ENCODE measurements at places on chromosomes 1 and 21.

DNA sequence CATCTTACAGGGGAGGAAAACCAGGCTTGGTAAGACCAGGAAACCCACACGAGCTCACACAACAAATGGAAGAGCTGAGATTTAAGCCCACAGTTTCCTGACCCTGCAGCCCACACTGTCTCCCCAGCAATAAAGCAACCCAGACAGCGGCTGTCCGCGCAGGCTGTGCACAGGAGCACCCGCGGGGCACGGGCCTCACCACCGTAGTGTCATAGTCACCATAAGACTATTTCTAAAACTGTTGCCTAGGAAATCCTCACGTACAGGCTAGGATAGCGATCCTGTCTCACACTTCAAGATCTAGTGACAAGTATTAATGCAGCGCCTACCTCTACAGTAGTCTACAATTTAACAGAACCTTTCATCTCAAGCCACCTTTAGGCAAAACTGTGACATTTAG is 54.0 kb upstream of the SYT6 start:
- no peak for DNase-seq

- DNase-seq: no peak
Measured at GRCh38 chr1:4003846-4004505, 103.9 kb upstream of the C1orf174 start.

GRCh38 chr1:28417441-28417922 is 47.9 kb downstream of the PHACTR4 start:
- DNase-seq: peak; percentile 76

DNA sequence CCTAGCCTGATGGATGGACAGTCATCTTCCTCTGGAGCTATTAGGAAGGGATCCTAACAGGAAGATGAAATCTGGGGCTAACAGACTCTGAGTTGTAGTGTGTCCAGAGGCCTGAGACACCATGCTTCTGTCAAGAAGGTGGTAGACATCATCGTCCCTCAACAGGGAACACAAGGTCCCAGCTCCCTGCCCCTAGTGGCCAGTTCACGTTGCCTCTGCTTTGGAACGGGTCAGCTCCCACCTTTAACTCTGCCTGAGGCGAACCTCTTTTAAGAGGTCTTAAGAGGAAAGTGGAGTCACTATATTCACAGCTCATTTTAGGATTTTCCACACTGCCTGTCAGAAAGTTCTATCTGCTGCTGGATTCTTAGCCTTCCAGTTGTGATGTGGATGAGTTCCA is 28.3 kb downstream of the LRRC71 start:
- DNase-seq: no peak

- no peak for DNase-seq
Measured at GRCh38 chr1:111653709-111654108, 34.1 kb downstream of the RAP1A start.

DNA sequence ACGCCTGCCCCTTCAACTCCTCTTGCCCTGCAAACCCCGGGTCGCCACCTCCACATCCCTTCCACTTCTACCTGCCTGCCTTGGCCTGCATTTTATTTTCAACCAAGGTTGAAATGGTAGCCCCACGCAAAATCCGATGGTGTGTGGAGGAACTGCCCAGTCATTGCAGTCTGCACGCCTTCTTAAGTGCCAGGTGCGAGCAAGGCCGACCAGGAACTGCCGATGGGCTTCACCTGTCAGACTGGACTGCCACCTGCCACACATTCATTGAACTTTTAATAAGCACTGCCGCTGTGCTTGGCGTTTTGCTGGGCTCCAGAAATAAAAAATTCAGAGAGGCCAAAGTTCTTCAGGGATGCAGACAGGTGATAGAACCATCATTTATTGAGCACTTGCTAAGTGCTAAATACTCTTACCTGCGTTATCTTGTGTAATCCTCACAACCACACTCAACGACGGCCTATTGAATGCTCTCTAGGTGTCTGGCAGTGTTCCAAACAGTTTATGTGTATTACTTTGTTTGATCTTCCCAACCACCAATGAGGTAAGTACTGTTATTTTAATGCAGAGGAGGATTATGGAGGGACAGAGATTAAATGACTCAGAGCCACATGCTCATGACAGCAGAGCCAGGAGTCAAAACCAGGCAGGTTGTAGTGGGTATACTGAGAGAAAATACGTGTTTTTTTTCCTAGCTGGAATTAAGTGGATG is 36.2 kb downstream of the CACHD1 start:
- no peak for DNase-seq

DNA sequence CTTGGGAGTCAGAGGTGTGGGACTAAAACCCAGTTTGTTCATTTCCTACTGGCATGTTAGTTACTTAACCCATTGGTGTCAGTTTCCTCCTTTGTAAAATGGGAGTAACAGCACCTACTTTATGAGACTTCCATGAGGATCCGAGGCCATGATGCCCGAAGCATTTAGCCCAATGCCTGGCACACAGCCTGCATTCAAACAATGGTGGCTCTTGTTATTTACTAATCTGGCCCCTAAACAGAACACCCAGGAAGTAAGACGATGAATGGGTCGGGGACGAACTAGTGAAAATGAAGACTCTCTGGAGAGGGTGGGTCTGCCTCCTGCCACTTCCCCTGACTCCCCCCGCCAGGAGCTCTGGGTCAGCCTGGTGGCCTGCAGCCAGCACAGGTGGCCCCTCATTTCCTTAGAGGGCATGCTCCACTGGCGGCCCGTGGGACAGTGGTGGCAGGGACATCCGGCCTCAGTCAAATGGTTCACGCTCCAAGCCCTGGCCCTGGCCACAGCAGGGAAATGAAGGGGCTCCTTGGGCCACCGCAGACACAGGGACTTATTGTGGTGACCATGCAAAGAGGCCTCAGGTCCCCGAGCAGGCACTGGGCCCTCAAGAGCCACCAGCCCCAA is 9.5 kb upstream of the TAS1R2 start:
- DNase-seq: no peak

- DNase-seq: no peak
Measured at GRCh38 chr1:97089173-97089572, 367.6 kb downstream of the PTBP2 start.

DNA sequence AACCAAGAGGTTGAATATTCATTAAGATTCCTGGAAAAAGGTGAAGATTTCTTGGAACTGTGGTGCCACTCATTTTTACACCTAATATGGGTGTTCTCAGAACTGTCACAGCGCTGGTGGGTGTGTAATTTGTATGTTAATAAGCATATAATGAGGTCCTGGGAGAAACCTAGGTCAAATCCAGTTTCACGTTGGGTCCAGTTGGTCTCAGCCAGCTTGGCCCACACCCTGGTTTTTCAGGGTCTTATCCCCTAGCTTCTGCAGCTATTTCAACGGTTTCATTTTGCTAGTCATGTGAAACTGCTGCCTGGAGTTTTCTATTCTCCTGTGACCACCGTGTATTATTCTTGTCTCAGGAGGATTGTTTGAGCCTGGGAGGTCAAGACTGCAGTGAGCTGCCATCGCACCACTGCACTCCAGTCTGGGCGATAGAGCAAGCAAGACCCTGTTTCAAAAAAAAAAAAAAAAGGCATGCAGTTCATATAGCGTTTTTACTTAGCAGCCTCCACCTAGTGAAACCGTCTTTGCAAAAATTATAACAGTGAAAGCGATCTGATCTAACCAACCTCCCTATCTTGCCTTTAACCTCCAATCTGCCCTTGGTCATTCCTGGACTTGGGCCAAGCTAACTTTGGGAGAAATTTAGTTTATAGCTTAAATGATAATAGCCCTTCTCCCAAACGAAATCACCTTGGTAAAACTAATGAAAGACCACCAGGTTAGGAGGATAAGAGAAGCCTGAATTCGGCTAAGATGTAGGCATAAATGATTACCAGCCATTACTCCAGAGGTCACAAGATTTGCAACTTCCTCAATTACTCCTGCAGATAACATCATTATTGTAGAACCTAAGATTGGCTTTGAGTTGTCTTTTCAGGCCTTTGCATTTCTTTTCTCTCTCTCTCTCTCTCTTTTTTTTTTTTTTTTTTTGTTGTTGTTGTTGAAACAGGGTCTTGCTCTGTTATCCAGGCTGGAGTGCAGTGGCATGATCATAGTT is 44.0 kb downstream of the PTAFR start:
- DNase-seq: no peak

GRCh38 chr1:82778612-82779011 is 977.9 kb downstream of the ADGRL2 start:
- peak; percentile 39 for DNase-seq

DNA sequence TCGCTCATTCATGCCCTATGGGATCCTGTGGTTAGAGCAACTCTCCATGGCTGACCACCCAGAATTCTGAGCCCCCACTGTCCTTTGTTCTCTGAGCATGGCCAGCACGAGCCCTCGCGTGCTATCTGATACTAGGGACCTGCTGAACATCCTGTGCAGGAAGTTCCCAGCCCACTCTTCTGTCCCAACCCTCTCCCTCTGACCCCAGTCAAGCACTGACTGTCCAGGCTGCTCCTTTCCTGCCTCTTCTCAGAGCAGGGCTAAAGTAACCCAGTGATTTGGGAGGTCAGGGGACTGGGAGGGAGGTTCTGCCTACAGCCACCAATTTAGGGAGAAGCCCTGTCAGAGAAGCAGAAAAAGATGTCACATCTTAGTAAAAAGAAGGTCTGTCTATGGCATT is 21.2 kb downstream of the CYP4B1 start:
- DNase-seq: no peak

DNA sequence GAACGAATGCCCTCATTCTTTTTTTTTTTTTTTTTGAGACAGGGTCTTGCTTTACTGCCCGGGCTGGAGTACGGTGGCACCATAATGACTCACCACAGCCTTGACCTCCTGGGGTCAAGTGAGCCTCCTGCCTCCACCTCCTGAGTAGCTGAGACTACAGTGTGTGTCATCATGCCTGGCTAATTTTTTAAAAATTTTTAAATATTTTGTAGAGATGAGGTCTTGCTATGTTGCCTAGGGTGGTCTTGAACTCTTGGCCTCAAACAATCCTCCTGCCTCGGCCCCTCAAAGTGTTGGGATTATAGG is 69.4 kb downstream of the ALG14 start:
- peak; percentile 53 for DNase-seq

DNA sequence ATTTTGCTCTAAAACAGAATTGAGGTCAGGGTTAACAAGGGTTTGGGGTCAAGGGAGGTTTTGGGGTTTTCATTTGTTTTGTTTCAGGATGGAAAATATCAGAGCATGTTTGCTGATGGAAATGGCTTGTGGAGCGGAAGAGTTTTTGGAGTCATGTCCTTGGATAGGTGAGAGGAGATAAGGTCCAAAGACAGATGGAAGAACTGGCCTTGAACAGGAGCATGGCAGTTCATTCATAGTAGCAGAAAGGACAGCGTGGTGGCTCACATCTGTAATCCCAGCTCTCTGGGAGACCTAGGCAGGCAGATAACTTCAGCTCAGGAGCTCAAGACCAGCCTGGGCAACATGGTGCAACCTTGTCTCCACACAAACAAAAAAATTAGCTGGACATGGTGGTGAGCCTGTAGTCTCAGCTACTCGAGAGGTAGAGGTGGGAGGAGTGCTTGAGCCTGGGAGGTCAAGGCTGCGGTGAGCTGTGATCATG is 65.1 kb downstream of the MAB21L3 start:
- no peak for DNase-seq

DNA sequence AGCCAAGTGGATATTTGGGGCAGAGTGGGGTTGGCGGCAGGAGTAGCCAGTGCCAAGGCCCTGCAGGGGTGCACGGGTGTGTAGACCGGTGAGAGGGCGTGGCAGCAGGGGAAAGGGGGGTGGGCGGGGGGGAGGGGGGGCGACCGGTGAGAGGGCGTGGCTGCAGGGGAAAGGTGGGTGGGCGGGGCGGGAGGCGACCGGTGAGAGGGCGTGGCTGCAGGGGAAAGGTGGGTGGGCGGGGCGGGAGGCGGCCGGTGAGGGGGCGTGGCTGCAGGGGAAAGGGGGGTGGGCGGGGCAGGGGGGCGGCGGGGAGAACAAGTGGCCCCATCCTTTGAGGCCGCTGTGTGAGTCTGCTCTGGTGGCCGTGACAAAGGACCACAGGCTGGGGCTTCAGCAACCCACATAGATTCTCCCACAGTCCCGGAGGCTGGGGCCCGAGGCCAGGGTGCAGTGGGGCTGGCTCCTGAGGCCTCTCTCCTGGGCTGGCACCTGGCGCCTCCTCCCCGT is 25.8 kb downstream of the RRP1 start:
- no peak for DNase-seq

DNA sequence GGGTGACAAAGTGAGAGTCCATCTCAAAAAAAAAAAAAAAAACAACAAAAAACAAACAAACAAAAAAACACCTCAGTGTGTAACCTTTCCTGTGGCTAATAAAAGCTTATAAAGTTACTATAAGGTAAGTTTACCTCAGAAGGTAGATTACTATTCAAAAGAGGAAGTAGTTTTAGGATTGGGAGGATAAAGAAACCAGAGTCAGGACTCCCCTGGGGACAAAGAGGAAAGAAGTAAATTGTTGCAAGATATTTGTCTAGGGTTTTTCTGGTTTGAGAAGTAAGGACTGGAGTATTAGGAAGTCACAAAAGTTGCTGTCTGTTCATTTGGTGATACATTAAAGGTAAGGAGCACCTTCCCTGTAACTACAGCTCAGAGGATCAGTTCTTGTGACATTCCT is 23.8 kb upstream of the CENPF start:
- DNase-seq: no peak

GRCh38 chr1:29344336-29344735 is 108.0 kb downstream of the PTPRU start:
- no peak for DNase-seq

DNA sequence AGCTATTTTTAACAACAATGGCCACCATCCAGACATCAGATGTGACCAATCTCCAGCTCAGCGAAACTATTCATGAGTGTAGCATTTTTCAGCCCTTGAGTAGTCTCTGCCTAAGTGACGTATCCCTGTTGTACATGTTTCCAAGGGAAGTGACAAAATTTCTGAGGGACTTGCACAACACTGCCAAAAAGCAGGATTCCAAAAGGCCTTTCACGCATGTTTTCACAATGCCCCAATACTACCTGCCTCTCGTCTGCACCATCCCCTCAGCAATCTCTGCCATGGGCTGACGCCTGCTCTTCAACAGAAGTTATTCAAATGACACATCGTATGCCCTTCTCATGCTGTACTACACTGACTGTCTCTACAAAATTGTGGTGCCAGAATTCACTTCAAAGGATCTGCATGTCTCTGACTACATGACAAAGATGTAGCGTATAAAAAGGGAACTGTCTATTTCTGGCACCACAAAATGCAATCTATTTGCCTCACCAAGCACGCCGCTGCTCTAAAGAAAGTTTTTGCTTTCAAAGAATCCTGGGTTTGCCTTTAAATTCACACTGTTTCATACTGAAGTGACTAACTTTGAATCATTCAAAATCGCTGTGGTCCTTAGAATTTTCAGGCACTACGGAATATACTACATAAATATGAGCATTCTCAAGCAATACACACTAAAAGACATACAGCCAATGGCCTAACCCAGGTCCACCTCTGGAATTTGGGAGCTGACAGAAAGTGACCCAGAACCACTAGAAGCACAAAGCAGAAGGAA is 32.9 kb downstream of the JAK1 start:
- DNase-seq: peak; percentile 95

DNA sequence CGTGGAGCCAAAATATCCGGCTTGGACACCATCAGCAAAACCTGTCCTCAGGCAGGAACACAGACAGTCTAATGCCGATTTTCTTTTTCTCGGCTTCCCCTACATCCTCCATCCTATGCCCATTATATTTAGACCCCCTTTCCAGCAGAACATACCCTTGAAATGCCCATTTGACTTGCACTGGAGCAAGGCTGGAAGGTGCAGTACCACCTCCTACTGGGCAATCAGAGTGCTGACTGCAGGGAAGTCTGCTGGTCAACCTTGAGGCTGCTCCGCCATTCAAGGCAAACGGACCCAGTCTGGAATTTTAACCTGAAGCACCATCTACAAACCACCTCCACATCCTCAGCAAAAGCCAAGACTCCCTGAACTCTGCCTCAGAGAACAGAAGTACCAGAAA is 79.5 kb downstream of the TIAM1 start:
- DNase-seq: no peak

Measured in choroid plexus epithelial cell (primary cell).